ENCODE measurements at places on chromosomes 6 and 20.

- DNase-seq = peak; percentile 80
These were observed 392.7 kb upstream of the MAN1A1 start for GRCh38 chr6:119742188-119742803.

- DNase-seq = no peak
These were observed 584.0 kb downstream of the QKI start for GRCh38 chr6:163998496-163998895.

- peak; percentile 8 for DNase-seq
These were observed 145.1 kb upstream of the FKBP1C start for GRCh38 chr6:63066055-63066704.

- DNase-seq = no peak
These were observed 273.0 kb downstream of the CDH4 start for GRCh38 chr20:61524951-61525666.

DNA sequence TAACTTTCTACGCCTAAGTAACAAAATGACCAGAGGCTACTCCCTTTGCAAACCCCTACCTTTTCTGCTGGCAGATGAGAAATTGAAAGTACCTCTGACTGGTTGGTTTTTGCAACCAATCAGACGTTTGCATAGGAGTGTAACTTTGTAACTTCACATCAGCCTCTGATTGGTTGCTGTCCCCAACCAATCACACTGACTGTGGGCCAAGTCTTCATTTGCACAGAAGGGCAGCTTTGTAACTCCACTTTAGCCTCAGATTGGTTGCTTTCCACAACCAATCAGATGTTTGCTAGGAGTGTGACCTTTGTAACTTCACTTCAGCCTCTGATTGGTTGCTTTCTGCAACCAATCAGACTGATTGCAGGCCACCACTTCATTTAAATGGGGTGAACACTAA is 89.1 kb downstream of the ME1 start:
- no peak for DNase-seq

Data from KBM-7 (cell line).